ENCODE measurements at places on chromosomes 5 and 9.
A peak's percentile ranks its signal among the peaks of the same experiment; 100 is the strongest.

DNA sequence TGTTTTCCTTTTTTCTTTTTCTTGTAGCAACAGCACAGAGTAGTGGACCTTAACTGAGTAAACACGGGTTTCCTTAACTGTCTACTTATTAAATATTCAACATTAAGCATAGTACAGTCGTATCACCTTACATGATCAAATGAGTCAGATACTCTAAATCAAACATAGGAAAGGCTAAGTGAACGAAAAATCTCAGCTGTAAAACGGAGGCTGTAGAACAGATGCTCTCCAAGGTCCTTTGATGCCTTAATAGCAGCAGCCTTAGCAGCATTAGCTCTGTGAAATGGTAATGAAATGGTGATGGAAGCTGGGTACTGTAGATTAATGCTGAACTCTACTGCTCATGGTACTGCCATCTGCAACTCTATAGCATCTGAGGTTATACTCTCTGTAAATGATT lies 1433.3 kb upstream of the C9orf72 start:
- no peak for DNase-seq

- peak; percentile 39 for DNase-seq
Observed at GRCh38 chr5:68292316-68292715, 76.8 kb downstream of the PIK3R1 start.

DNA sequence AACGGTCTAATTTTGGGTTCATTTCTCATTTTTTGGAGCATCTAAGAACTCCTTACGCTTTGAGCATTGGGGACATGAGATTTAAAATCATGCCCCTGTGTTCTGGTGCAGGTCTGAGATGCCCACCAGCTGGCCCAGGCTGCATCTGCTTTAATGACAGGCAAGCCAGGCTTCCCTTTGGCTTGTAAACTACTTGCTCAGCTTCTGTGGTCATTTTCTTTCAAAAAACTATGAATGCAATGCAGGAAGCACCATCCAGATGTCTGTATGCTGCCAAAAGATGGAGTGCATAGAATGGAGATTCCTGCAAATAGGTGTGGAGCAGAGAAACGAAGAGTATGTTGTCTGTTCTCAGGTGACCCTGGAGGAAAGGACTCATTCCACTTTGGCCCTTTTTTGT lies 399.9 kb upstream of the ADAMTSL1 start:
- no peak for DNase-seq

- no peak for DNase-seq
Observed at GRCh38 chr9:123322273-123323195, 33.5 kb upstream of the CRB2 start.

GRCh38 chr5:121189342-121190305 lies 662.1 kb upstream of the FTMT start:
- DNase-seq: peak; percentile 77

- DNase-seq: peak; percentile 55
Observed at GRCh38 chr5:38607930-38608564, 51.6 kb upstream of the LIFR start.

DNA sequence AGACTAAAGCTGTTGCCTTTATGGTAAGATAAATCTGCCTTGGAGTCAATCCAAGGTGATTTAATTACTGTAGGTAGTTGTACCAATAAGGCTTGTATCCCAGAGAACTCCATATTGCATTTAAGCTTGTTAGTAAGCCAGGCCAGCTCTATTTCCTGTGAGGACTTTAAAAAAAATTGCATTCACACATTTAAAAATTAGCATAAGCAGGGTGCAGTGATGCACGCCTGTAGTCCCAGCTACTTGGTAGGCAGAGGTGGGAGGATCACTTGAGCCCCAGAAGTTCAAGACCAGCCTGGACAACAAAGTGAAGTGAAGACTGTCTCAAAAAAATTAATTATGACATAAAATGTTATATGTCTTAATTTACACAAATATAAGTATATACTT lies 28.7 kb upstream of the ABL1 start:
- no peak for DNase-seq

DNA sequence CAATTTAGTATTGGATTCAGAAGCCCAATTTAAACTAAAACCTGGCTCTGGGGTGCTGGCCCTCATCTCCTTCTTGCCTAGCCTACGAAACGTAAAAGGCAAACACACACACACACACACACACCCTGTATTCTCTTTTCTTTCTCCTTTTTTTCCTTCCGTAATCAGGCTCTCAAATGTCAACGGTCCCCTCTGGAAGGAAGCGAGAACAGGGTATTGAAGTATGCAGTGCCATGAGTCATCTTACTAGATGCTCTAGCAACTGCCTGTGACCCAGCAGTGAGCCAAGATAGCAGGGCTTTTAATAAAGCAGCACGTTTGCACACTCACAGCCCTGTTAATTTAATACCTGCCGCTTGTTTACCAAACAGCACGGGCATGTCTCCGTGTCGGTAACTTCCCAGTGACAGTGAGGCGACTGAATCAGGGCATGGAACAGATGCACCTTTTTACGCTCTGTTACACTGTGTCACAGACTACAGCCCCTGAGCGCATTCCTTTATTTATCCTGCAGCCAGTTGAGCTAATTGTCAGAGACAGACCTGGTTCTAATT lies 243.8 kb downstream of the BNC2 start:
- peak; percentile 87 for DNase-seq

DNA sequence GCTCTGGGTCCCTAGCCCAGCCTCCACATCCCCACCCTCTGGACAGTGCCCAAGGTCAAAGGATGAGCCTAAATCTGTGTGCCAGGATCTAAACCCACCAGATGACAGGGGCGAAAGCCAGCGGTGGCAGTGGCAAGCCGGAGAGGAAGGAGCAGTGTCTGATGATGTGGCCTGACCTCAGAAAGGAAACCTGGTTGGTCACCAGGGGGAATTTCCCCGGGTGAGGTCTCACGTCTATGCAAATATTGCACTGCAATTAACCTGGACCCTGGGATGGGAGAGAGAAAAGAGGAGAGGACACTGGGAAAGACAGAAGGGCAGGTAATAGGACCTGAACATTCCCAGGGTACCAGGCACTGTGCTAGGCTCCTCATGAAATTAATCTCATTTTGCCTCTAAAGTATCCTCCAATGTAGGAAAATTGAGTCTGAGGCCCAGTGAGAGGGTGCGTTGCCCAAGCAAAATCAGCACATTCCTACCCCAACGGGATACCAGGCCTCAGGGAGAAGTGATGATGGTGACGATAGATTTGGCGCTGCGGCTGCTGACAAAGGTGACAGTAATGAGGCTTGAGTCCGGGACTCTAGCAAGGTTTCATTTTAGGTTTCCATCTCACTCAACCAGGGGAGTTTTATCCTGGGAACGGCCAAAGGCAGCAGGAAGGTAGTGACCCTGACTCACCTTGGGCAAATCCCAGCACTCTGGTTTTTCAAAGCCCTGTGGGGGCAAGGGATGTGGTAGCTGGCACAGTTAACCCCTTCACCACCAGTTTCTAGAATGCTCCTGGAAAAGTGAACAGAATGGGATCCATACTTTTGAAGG lies 13.4 kb upstream of the TNIP1 start:
- peak; percentile 87 for DNase-seq

Data from cardiac fibroblast (primary cell).